Activated CD4-positive, CD25-positive, alpha-beta regulatory T cell treated with anti-CD3 and anti-CD28 coated beads, Interleukin-2, amount 50 U/mL, for 24 hours (primary cell): ENCODE measurements at places on chromosomes 11 and 22.

DNA sequence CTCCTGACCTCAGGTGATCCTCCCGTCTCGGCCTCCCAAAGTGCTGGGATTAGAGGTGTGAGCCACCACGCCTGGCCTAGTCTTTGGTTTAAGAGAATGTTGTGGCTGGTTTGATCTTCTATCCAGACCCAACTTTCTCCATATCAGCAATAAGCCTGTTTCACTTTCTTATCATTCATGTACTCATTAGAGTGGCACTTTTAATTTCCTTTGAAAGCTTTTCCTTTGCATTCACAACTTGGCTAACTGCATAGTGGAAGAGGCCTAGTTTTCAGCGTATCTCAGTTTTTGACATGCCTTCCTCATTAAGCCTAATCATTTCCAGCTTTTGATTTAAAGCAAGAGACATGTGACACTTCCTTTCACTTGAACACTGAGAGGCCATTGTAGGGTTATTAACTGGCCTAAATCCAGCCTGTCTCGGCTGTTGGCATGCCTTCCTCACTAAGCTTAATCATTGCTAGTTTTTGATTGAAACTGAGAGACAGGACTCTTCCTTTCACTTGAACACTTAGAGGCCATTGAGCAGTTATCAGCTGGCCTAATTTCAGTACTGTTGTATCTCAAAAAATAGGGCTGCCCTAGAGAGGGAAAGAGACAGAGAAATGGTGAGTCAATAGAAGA, 13.1 kb upstream of the RPL3 start:
- no peak for ATAC-seq

DNA sequence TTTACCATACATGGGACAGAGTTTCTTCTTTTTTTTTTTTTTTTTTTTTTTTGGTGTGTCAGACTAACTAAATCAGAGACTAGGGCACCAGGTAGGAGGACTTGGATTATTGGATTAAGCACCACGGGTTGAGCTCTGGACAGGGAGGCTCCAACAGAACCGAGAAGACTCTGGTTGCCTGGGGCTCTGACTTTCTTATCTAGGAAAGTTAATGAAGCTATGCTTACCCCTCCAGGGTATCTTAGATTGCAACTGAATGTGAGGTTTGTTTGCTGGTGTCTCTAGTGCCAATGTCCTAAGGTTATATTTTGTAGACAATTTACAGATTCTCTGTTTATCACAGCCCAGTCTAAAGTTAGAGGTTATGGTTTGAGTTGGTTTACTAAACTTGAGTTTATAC, 18.1 kb downstream of the ETS1 start:
- ATAC-seq, result no peak

- no peak for ATAC-seq
These were observed 75.2 kb downstream of the LDLRAD3 start for GRCh38 chr11:36019005-36019596.

- ATAC-seq, result no peak
These were observed 1.9 kb downstream of the DUSP18 start for GRCh38 chr22:30665786-30666185.

- peak; percentile 49 for ATAC-seq
These were observed 568 bp upstream of the KMT5B start for GRCh38 chr11:68213555-68214172.

- peak; percentile 44 for ATAC-seq
These were observed 69.2 kb downstream of the SCUBE1 start for GRCh38 chr22:43273902-43274484.

GRCh38 chr11:1297011-1297575, 12.3 kb downstream of the TOLLIP start:
- ATAC-seq, result no peak

DNA sequence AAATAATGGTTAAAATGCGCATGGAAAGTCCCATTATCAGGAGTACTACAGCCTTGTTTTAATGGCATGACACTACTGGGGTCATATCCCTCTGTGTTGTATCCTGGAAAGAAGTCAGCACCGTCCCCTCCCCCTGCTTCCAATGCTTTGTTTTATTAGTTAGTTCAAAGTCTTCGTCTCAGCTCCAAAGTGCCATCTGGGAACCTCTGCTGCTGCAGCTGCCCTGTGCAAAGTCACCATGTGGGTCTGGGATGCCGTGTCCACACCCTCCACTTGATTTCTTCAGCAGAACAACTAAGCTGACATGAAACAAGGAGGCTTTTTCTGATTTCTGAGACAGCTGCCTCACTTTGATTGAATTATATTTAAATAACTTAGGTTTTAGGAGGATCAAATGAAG, 29.5 kb upstream of the NCAM1 start:
- no peak for ATAC-seq

GRCh38 chr22:28670756-28671155, 8.9 kb downstream of the TTC28 start:
- no peak for ATAC-seq

GRCh38 chr11:44829838-44830237, 103.1 kb downstream of the TSPAN18 start:
- no peak for ATAC-seq

GRCh38 chr11:114091516-114092397, 32.2 kb downstream of the ZBTB16 start:
- no peak for ATAC-seq

DNA sequence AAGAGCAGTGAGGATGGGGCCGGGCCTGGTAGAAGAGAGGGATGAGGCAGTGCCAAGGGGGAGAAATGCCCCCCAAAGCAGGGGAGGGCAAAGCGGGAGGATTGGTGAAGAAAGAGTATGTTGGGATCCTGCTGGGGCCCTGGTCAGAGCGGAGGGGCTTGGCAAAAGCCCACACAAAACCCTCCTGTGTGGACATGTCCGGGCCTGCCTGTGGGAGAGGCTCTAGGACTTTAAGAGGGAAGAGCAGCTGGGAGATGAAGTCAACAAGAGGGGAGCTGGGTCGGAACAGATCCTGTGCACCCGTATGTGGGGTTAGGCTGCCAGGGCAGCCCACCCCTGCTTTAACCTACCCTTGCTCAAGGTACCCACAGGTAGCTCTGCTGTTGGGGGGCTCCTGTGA, 25.8 kb downstream of the ART5 start:
- ATAC-seq, result no peak

GRCh38 chr11:120666121-120666639, 154.6 kb downstream of the GRIK4 start:
- no peak for ATAC-seq

DNA sequence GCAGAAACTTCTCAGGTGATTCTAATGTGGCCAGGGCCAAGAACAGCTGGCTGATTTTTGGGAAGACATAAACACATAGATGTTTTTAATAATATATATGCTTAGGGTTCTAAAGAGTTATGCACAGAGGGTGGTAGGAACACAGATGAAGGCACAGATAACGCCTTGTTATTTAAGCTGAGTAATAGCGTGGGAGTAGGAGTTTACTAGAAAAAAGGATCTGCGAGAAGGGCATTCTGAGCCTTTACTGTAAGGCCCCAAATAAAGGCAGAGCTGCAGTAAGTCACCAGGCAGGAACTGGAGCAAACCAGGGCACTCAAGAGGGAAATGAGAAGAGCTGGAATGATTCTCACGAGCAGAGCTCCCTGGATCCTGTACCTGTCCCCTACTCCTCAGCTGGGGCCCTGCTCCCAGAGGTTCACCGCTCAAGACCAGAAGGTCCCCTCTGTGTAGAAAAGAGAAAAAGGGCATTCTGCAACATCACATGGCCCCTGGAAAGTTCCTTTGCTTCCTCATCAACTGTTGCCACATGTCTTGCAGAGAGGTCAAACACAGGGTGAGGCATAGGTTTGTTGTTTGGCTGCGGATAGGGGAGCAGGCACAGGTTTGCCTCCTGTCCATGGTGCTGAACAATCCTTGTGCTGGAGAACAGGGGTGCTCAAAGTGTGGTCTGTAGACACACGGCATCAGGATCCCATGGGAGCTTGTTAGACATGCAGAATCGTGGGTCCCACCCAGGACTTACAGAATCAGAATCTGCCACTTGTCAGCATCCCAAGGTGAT, 125.7 kb downstream of the TENM4 start:
- ATAC-seq, result no peak

DNA sequence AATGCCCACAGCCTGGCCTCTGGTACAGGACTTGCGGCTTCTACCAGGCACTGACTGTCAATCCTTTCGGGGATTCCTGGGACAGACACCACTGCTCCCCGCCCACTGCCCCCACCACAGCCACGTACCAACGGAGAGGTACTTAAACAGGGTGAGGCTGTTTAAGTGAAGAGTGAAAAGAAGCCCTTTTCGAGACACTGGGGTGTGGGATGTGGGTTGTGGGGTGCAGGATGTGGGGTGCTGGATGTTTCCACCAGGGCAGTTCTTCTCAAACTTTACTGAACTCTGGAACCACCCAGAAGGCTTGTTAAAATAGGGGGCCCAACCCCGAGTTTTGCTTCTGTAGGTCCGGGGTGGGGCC, 34.2 kb upstream of the PRR5 start:
- peak; percentile 19 for ATAC-seq

GRCh38 chr11:17473071-17473744, 3.4 kb downstream of the ABCC8 start:
- no peak for ATAC-seq

- no peak for ATAC-seq
These were observed 27.0 kb downstream of the CUL5 start for GRCh38 chr11:108035690-108036089.

DNA sequence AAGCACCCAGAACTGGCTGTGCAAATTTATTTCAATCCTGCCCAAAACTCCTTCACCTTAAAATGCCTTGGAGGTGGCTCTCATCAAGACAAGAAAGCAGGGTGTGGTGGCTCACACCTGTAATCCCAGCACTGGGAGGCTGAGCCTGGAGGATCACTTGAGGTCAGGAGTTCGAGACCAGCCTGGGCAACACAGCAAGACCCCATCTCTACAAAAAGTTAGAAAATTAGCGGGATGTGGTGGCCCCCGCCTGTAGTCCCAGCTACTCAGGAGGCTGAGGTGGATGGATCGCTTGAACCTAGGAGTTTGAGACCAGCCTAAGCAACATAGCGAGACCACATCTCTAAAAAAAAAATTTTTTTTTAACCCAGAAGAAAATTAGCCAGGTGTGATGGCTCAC, 689 bp upstream of the RAB39A start:
- no peak for ATAC-seq

- ATAC-seq, result no peak
These were observed 15.5 kb downstream of the TSKU start for GRCh38 chr11:76798671-76799065.
